OCI-LY7 (cell line): ENCODE measurements at places on chromosomes 4 and X.

DNA sequence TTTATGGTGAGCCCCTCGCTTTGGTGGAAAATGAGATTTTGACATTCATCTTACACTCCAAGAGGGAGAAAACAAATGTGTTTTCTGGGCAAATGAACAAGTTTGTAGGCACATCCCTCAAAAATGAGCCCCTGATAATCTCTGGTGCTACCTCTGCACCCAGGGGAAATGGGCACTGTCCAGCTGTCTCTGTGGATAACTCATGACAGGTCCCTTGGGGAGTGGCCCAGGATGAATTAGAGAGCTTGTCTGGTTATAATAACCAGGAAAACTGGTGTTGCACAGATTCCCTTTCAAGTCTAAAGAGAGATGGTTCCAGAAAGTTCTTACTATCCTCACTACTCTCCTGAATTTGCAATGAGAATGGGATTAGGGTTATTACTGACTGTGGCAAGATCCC lies 7.5 kb downstream of the RASL11B start:
- DNase-seq: no peak

DNA sequence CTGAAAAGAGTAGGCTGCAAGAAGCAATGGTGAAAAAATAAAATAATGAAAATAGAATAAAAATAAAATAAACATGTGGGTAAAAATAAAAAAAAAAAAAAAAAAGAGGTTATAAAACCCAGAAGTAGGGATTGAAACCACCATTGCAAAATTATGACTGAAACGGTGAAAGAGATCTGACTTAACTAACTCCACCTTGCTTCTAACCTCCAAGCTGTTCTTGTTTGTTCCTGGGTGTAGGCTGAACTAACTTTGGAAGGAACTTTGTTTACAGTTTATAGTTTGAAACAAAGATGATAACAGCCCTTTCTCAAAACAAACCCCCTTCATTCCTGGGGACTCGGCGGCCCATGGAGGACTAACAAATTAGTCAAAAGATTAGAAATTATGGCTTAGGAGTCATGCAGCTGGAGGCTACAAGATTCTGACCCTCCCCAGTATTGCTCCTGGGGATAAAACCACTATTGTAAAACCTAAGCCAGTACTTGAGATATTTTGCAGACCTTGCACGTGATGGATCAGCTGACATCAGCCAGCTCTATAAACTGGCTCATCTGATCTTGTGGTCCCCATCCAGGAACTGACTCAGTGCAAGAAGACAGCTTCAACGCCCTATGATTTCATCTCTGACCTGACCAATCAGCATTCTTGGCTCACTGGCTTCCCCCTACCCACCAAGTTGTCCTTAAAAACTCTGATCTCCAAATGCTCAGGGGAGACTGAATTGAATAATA lies 30.4 kb downstream of the DDX60L start:
- no peak for DNase-seq

- DNase-seq: no peak
These were observed 39.1 kb upstream of the UCP1 start for GRCh38 chr4:140607852-140608251.

DNA sequence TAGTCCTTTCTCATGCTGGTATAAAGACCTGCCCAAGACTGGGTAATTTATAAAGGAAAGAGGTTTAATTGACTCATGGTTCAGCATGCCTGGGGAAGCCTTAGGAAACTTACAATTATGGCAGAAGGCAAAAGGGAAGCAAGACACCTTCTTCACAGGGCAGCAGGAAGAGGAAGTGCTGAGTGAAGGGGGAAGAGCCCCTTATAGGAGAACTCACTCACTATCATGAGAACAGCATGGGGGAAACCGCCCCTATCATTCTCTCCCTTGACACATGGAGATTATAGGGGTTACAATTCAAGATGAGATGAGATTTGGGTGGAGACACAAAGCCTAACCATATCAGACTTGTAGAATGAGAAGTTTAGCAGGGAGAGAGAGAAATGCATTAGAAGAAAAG lies 373.3 kb upstream of the DIAPH2 start:
- DNase-seq: no peak

DNA sequence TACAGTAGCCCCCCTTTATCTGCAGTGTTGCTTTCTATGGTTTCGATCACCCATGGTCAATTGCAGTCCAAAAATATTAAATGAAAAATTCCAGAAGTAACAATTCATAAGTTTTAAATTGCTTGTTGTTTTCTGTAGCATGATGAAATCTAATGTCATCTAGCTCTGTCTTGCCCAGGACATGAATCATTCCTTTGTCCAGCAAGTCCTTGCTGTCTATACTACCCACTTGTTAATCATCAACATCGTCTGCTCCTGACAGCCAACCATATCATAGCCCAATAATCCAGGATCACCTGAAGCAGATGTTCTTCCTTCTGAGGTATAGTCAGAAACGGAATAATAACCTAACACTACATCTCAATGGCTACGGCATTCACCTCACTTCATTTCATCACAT lies 79.8 kb downstream of the ADAMTS3 start:
- DNase-seq: no peak

DNA sequence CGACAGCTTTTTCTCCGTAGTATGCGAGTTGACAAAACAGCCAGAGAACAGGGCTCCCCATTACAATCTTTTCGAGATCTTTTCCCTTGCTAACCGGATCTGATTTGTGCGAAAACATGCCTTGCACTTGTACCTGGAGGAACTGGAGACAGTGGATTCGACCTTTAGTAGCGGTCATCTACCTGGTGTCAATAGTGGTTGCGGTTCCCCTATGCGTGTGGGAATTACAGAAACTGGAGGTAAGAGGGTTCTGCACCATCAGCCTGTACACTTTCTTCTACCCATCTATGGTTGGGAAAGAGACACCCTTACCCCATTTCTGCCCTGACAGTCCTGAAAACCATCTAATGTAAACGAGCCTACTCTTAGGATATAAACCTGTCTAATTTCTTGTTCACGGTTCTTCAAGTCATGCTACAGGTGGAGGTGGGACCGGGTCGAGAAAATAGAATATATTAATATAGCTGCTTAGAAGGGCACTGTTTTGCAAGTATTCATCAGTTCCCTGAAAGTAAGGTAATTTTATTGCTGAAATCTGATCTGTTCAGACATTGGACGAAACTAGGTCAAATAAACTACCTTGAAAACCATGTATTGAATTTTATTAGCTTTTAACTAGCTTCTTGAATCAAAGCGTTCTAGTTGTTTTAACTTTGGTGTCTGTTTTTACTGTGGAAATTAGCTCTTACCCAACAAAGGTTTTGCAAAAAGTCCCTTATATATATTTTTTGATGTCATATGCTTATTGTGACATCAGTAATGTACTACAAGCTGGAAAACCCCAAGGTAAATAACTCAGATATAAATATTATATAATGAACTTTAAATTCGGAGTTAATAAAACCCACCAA lies 869 bp downstream of the TMEM184C start:
- no peak for DNase-seq

DNA sequence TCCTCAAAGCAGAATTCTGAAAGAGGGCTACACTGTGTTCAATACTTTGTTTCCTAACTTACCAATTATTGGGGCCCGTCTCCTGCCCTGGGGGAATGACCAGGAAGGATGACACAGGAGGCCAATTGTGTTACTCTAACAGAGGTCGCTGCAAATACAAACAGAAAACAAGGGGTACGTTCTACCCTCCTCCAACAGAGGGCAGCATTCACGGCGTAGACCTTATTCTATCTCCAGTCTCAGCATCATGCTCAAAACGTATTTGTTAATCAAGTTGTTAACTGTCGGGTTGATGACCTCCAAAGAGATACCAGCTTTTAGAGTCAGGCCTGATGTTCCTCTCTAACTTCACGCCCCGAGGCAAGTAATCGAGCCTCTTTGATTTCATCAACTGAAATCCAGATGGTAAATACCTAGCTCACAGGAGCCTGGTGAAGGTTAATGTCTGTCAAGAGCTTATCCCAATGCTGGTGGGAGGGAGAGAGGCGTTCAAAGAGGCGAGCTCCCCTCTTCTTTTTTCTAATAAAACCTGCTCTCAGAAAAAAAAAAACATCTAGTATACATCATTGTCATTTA lies 181.0 kb upstream of the KCNIP4 start:
- DNase-seq: no peak

GRCh38 chrX:38854305-38854704 lies 53.0 kb downstream of the MID1IP1 start:
- no peak for DNase-seq

- no peak for DNase-seq
These were observed 154.0 kb upstream of the AADAT start for GRCh38 chr4:170243662-170244288.

GRCh38 chrX:20515841-20516461 lies 249.2 kb upstream of the RPS6KA3 start:
- DNase-seq: no peak

GRCh38 chrX:119763181-119763580 lies 4.8 kb downstream of the SOWAHD start:
- DNase-seq: no peak

DNA sequence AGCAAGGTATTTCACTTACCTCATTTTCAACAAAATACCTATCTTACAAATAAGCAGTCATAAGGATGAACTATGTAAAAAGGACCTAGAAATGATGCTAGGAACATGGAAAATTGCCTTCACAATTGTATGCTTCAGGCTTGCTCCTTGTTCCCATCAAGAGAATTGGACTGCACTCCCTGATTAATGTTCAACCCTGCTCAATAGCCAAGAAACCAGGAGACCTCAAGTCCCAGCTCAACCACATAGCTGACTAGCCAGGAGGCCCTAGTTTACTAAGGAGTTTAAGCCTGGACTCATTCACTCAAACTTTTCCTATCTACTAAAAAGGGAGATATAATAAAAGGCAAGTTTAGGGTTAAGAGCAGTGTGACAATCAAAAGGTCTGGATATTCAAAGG lies 146.6 kb upstream of the DGKK start:
- DNase-seq: no peak

DNA sequence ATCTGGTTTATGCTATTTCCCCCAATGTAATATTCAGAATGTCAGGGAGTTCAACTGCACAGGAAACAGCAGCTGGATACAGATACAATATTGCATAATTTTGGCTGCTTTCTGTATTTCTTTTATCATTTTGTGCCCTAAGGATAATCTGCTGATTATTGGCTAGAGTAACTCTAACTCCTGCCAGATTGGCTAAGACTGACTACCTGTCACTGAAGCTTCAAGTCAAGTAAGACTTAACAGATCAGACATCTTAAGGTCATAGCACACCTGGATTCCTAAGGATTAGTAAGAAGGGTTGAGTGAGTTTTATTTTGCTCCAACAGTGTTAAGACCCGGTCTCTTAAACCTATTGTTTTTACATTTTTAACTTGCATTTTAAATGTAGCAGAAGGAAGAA lies 136.8 kb downstream of the KLF8 start:
- no peak for DNase-seq

- no peak for DNase-seq
These were observed 14.8 kb downstream of the AMTN start for GRCh38 chr4:70533211-70533610.

DNA sequence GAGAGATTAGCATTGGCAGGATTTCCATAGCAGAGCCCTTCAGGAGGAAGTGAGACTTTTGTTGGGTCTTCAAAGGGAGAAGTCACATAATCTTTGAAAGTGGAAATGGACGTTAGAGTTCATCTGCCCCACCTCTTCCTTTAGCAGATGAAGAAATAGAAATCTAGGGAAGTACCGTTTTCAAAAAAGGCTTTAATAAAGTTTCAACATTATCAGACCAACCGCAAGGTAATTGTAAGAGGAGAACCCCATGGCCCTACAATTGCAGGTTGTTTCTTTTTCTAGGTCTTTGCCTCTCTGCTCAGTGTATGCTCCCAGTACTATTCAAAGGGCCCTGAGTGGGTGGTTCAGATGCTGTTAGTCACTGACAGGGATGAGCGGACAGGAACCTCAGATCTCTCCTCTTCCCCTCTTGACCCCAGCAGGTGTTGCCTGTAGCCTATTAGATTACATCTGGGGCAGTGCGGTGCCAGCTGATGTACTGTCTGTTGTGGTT lies 48.6 kb upstream of the AP1S2 start:
- peak; percentile 87 for DNase-seq

DNA sequence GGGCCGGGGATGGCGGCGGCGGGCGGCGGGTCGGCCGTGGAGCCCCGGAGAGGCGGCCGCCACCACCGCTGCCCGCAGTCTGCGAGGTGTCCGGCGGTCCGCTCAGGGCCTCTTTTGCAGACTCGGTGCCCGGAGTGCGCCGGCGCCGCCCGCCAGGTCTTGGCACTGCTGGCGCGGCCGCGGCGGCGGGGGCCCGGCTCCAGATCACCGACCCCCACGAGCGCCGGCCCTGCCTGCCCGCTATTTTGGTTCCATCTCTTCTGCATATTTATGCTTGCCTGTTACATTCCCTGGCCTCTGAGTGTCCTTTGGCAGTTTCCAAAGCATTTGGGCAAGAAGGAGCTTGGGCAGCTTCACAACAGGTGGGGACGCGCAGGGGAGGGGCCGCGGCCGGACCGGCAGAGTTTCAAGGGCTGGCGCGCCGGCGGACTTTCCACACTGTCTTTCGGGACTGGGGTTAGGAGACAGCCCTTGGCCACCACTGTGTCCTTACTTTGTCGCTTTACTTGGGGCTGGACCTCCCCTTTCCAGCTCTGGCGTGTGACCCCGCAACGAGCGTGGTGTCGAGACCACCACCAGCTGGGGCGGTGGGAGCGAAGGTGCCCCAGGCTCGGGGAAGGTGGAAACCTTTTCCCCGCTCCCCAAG lies 668 bp upstream of the TAPT1 start:
- DNase-seq: peak; percentile 56

DNA sequence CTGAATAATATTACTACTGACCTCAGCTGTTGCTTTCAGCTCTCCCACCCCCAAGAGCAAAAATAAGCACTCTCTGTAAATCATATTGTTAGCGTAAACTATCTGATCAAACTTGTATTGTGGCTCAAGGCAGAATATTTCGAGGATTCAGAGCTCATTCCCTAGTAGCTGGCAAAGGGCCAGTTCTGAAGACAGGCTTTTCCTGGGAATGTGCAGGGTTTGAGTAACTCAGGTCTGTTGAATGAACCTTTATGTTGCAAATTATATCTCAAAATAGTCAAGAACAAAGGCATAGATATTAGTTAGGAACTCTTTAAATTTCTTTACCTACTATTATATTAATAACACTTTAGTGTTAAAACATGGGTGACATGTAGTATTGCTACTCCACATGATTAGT lies 454.9 kb downstream of the CCSER1 start:
- DNase-seq: no peak

DNA sequence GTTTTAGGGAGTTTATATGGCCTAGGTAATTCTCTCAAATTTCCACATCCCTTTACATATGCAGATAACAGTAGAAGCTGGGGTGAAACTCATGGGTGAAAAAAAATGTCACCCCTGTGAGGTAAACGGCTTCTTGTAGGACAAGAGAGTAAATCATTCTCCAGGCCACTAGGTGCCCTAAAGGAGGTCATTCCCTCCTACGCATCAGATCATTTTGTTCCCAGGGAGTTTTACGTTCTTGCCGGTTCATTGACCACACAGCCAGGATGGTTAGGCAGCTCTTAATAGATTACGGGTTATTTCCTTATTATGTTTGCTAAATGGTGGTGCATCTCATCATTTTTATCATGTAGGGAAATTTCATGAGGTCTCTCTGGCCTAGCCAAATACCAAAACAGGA lies 225.8 kb upstream of the NOCT start:
- DNase-seq: no peak

DNA sequence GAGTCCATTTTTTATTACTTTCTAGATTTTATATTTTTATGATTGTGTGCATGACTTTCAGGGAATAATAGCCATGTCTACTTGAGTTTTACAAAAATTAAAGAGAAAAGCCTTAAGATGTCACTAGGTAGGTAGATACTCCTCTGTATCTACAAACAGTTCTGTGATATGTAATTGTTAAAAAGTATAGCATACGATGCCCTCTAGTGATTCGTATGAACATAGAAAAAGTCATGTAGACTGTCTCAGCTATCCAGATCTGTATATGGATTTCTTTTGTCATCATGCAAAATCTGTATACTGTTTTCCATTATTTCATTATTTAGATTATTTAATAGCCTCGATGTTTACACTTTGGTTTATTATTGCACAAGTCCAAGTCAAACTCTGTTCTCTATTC lies 856.6 kb downstream of the CENPC start:
- peak; percentile 30 for DNase-seq
